Stimulated activated CD4-positive, alpha-beta T cell treated with anti-CD3 and anti-CD28 coated beads, Interleukin-1b, Interleukin-23, amount 100 ng/mL, for 1 hour (primary cell): ENCODE measurements at places on chromosomes 4 and X.

DNA sequence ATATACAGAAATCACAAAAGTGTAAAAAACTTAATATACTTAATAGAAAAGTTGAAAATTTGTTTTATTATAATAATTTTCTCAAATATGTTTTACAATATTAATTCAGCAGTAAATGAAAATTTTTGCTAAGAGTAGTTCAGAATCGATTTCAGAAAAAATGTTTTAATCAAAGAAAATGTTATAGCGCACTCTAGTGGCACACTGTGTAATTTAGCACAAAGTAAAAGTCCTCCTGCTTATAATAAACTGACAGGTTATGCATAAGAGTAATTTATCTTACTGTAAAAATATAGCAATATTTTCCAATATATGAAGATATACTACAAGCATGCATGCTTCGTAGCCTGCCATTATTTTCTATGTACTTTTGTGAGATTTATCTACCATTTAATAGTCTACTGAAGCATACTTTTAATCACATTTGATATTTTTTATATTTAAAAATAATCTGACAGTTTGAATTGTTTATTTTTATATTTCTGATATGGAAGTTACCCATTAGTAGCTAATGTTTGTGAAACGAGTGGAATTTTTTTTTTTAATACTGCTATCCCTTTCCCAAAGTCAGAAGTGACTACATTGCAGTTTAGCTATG lies 217.9 kb upstream of the KLHL4 start:
- no peak for DNase-seq

GRCh38 chrX:119150163-119151050 lies 22.8 kb upstream of the KIAA1210 start:
- no peak for DNase-seq

DNA sequence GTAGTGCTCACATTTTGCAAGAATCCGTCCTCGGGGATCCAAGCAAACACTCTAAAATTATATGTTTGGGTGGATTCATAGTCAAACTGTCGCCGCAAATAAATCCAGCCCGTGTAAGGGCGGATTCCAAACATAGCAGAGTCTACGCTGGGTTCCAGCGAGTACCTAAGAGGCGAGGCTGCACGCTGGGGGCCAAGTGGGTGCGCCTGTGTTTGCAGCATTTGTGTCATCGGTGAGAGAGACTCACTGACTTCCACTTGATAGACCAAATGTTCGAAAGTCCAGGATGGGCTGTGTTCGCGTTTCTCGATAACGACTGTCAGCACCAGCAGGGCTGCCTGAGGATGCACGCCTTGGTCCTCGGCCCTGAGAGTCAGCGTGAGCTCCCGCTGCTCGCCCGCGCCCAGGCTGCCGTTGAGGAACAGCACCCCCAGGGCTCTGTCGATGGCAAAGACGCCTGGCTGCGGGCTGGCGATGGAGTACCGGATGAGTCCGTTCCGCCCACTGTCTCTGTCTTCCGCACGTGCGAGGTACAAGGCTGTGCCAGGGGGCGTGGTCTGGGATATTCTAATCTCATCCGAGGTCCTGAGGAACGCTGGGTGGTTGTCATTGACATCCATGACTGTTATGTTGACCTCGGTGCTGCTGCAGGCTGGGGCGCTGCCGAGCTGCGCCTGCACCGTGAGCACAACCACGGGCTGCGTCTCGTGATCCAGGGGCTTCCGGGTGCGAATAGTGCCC lies 158.7 kb downstream of the DCHS2 start:
- no peak for DNase-seq

DNA sequence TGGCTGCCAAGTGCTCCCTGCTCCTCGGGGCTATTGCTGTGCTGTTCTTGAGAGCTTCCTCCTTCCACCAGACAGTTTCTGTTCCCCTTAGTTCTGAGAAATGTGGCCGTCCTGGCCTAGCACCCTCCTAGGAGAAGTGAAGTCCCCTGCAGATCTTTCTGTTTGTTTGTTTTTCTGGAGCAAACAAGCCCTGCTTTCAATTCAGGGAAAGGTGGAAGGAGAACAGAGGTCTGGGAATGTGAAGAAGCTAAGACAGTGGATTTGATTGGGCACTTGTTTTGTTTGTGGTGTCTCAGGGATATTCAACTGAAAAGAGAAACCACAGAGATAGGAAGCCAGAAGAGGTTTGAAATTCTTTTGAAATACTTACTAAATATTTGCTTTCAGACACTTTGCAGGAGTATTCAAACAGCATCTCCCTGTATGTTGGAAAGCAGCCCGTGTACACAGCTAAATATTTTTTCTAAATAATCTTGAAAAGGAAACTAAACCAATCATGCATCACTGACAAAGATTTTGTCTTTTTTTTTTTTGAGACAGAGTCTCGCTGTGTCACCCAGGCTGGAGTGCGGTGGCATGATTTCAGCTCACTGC lies 36.5 kb upstream of the PPM1K start:
- DNase-seq = no peak

DNA sequence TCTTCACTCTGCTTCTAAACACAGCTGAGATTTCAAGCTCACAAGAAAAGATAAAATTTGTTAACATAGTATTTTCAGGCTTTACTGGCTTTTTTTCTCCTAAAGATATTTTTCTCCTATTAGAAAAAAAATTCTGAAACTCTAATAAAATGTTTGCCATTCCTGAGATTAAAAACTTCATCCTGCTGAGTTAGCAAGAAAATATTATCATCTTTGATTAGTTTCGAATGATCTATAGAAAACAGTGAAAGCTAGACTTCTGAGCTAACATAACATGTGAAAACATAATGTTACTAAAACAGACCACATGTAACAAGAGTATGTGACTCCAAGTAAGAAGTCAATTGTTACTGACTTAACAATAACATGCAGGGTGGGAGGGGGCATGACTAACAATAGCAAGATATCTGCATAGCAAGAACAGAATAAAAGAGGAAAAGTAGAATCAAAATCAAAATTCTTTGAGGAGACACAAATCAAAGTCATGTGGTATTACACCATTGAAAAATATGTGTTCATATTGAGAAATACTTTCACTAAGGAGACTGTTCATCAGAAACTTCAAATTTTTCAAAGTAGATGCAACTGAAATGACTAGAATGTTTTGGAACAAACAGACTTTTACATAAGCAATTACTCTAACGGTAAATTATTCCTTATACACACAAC lies 14.5 kb downstream of the TBCK start:
- no peak for DNase-seq

- DNase-seq = no peak
These were observed 138.5 kb upstream of the ZIC3 start for GRCh38 chrX:137427426-137427778.

GRCh38 chr4:96354036-96354712 lies 514.3 kb downstream of the PDHA2 start:
- DNase-seq = no peak

DNA sequence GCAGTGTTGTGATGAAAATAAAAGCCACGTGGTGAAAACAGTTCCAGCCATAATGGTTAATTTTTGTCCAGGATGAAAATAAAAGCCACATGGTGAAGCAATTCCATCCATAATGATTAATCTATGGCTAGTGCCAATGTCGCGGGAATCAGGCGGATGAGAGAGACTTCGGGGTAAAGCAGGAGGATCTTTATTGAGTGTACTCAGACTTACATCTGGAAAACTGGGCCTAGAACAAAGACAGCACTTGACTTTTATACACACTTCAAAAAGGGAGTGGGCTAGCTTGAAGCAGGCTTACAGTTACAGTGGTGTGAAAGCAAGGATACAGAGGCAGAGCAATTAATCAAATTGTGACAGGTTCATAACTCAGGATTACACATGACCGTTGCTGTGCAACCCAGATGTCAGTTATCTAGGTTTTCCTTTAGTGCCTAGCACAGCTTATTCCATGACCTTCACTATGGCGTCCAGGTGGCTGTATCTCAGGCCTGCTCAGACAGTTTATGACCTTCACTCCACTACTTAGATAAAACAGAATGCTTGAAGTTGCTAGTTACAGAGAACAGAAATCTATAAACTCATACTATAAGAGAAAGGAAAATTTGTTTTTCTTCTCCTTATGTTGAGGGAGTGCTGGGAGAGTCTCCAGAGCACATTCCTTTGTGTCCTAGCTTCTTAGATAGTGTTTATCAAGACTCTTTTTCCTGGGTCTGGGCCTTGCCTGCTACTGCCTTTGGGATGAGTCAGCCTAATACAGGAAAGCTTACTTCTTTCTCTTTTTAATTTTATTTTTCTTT lies 5.9 kb upstream of the PLA2G12A start:
- no peak for DNase-seq

DNA sequence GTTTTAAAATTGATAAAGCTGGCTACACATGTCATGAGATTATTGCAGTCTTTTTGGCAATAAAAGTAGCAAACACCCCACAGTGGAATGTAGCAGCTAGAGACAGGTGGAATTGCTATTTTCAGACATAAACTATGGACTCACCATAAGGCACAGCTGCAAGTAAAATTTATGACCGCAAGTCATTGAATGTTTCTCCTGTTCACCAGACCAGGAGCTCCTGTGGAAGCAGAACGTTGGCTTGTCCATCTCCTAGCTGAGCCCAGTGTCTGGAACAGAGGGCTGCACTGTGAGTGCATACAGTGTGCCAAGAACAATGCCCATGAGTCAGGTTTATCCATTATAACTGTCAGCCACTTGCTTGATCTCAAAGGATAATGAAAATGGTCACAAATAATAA lies 538.2 kb downstream of the INPP4B start:
- no peak for DNase-seq

- DNase-seq = no peak
These were observed 18.7 kb upstream of the GPR34 start for GRCh38 chrX:41670112-41670511.

DNA sequence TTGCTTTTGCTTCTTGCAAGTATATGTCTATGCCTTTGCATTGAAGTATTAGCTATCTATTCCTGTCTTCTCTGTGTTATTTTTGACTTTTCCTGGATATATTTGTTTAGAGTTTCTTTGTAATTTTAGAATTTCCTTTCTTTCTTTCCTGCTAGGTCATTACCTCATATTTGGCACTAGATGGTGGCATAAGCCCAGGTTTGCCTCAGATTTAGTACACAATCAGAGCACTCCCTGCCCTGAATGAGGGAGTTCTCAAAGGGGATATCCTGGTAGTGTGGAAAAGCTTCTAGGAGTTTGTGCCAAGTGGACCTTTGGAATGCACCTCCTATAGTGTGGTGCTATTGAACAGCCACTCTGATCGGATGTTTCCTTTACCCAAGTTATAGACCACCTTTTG lies 181.6 kb downstream of the UGT8 start:
- DNase-seq = no peak

DNA sequence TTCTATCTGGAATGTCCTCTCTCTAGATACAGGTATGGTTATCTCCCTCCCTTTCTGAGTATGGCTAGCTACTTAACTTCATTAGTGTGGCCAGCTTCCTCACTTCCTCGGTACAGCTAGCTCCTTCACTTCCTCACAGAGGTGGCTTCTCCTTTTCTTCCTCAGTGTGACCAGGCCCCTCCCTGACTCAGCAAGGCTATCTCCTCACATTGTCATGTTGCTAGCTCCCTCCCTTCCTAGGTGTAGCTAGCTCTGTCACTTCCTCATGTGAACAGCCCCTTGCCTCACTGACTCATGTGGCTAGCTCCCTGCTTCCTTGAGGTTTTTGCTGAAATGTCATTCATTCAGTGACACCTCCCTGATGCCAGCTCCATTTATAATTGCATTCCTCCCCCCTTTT lies 67.3 kb upstream of the DDIT4L start:
- no peak for DNase-seq

- DNase-seq = no peak
These were observed 67.5 kb upstream of the CXCL13 start for GRCh38 chr4:77538144-77538543.

GRCh38 chr4:78356251-78356786 lies 195.3 kb upstream of the ANXA3 start:
- DNase-seq = no peak

DNA sequence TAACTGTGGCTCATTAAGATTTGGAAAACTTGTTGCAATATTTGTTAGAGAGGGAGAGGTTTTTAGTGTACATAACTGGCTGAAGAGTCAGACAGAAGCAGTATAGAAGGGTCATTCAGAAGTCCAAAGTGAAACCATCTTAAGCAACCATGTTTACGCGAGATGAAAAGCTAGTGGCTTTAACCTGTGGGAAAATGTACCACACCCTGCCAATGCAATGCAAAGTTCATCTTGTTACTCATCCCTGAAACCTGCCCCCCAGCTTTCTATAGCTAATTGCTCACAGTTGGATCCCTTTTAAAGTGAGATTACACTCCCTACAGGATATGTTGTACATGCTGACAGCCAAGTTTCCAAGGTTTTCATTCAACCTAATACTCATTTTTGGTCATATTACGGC lies 96.7 kb upstream of the RAPGEF2 start:
- no peak for DNase-seq

DNA sequence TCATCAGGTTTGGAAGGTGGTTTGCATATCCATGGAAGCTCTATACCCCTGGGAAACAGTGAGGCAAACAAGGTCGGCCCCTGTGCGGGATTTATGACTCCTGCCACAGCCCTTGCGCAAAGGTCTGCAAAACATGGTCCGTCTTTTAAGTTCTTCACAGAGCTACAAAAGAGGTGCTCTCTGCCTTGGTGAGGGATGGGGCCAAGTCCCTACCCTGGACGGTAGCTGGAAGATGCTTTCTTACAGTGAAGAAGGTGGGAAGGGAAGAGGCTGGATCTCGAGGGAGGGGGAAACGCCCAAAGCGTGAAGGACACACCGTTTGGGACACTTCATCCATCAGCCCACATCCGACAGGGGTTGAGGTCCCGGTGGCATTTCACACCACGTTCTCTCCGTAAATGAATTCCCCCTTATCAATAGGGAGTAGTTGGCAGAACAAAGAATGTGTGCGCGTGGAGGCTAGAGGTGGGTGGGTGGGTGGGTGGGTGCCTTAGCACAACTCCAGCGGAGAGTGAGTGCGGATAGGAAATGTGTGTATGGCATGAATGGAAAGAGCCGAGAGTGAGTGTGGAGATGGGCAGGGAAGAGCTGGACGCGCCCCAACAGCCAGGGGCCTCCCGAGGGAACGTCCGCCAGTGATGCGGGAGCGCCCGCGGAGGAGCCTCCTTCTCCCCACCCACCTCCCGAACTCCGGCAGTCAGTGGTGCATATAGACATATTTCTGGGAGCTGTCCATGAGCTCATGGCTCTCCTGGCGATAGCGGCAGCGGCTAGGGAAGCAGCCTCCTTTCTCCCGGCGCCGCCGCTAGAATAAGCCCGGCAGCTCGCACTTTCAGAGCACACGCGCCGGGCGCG lies 68.3 kb downstream of the LARP7 start:
- no peak for DNase-seq

GRCh38 chrX:6983207-6983955 lies 164.1 kb upstream of the STS start:
- DNase-seq = no peak

DNA sequence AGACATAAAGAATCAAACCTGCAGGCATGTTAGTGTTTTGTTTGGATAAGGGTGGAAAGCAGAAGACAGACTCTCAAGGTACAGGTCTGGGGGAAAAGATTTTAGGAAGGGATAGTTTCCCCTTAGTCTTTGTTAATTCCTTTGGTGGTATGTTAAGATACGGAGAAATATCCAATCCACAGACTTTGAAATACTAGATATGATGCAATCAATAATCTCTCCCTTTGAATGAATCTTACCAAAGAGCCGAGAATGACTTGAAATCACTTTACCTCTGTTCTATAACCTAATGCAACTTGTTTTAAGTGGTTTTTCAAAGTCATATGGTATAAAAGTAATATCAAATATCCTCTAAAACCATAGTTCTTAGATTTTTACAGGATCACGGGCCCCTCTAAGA lies 5.3 kb upstream of the BDH2 start:
- no peak for DNase-seq

- no peak for DNase-seq
These were observed 15.7 kb upstream of the AP1S2 start for GRCh38 chrX:15870310-15870709.

GRCh38 chrX:147890756-147891155 lies 21.0 kb upstream of the FMR1 start:
- no peak for DNase-seq

- no peak for DNase-seq
These were observed 711.2 kb downstream of the ADGRL3 start for GRCh38 chr4:61911313-61911756.
